Regular cardiac myocyte (primary cell): ENCODE measurements at places on chromosomes 2 and 18. TPM values are rescaled to one million over a fixed set of nuclear protein-coding genes. Genes with fewer than 3 reads are reported as not detected.

Gene IL37
- not detected in 2 replicates for total RNA-seq

Gene TUBA4B
- total RNA-seq = not detected in 2 replicates

Gene RMDN2
- 6.3 and 12.4 TPM in 2 replicates for total RNA-seq

Gene HOXD1
- total RNA-seq = under 0.01 TPM in 1 of 2 replicates, not detected in the other

Gene XRCC5
- total RNA-seq = 202 and 316 TPM in 2 replicates

Gene ST8SIA3
- total RNA-seq = not detected in 2 replicates

Gene DSC2
- under 0.01 TPM in 2 replicates for total RNA-seq

Gene FOXD4L1
- total RNA-seq = 0.19 and 0.28 TPM in 2 replicates

Gene DYNAP
- total RNA-seq = not detected in 2 replicates

Gene POTEE
- not detected in 2 replicates for total RNA-seq

Gene NTSR2
- not detected in 2 replicates for total RNA-seq
